Left lung (tissue), 14 donors: ENCODE measurements at places on chromosomes 1 and 21. TPM values are rescaled to one million over a fixed set of nuclear protein-coding genes. Genes with fewer than 3 reads are reported as not detected.
A peak's percentile ranks its signal among the peaks of the same experiment; 100 is the strongest.

DNA sequence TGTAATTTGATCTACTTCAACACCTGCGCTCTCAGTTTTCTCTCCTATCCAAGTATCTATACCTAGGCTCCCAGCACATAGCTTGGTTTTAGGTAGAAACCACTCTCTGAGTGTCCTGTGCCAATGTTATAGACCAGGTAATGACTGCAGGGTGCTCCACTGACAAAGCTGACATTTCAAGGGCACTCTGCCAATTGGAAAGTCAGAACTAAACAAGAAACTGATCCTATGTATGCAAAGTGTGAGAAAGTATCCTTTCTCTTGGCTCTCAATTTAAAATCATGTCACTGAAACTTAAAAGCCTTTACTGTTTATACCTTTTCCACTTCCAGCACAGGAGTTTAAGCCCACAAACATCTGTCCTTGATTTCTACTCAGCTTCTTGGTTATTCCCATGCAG is 45.0 kb upstream of the AIM2 start:
- no peak for DNase-seq

DNA sequence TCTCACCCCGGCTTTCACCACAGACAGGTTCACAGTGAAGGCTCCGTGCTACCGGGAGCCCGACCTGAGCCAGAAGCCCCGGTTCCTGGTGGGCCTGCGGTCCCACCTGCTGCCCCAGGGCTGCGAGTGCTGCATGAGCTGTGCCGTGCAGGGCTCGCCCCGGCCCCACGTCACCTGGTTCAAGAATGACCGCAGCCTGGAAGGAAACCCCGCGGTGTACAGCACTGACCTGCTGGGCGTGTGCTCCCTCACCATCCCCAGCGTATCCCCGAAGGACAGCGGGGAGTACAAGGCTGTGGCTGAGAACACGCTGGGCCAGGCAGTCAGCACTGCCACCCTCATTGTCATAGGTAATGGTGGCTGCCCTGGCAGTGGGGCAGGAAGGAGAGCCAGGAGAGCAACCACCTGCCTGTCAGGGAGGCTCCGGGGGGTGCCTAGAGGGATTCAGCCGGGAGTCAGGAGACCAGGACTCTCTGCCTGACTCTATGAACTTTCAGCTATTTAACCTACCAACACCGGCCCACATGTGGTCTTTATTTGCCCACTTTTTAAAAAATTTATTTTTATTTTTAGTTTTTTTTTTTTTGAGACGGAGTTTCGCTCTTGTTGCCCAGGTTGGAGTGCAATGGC is 36.4 kb downstream of the IGFN1 start:
- DNase-seq: no peak

DNA sequence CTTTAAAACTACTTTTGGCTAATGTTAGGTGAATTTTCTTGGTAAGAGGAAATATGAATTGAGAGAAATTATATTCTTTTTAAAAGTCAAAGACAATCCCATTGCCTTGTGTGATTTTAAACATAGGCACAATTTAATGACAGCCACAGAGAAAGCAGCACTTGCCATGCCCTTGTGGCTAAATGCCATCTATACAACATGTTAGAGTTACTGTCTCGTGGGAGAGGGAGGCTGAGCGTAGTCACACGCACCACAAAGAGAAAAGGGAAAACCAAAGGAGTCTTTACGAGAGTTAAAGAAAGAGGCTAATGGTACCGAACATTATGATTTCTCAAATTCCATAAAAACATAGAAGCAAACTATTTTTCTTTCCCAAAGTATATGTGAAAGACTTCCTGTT is 537.9 kb downstream of the PTPRC start:
- no peak for DNase-seq

DNA sequence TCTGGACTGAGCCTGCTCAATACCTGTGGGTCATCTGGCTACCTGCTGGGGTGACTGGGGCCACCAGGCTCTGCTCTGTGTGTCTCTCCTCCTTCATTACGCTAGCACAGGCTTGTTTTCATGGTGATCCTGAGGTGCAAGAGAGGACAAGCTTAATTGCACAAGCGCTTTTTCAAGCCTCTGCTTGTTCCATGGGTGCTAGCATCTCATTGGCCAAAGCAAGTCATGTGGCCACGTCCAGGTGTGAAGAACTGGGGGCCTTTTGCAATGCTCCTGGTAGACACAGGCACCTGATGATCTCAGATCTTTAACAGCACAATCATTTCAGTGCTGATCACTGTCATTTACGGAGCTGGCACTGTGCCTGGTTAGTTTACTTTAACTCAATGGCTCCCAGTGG is 114.6 kb downstream of the KAZN start:
- no peak for DNase-seq

DNA sequence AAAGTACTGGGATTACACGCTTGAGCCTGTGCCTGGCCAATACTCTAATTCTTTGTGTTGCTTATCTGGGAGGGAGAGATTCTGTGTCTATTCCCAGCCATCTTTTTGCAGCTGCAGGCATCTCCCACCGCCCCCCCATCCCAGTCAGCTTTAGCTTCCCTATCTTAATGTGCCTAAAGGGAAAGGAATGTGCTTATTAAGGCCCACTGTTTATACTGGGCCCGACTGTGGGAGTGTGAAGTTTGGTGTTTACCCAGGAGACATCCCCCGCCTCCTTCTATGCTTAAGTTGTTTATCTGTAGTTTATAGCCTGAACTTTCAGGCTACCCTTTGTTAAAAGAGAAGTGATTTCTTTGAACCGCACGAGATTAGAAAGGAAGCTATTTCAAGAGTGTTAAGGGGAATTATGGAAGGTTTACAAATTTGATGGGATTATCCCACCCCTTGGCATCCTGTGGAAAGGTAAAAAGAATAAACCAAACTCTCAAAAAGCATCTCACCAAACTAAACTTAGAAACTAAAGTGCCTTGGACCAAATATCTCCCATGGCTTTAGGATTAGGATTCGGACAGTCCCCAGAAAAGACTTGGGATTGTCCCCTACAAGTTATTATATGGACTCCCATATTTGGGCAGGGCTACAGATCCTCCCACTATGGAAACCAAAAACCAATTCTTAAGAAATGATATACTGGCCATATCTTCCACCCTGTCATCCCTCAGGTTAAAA is 25.5 kb upstream of the ZNF496 start:
- DNase-seq: peak; percentile 41

- no peak for DNase-seq
Measured at GRCh38 chr1:19577036-19577435, 67.1 kb upstream of the NBL1 start.

Gene TFF1
- not detected for polyA plus RNA-seq

GRCh38 chr1:207414606-207415108 is 39.5 kb upstream of the CR2 start:
- DNase-seq: no peak

Gene NIBAN1
- 16.4 TPM for polyA plus RNA-seq

Gene LCE1F
- polyA plus RNA-seq: not detected

Gene PYCR2
- 61.9 TPM for polyA plus RNA-seq

Gene TMEM39B
- 26.4 TPM for polyA plus RNA-seq

GRCh38 chr21:40754466-40754865 is 92.5 kb downstream of the DSCAM start:
- no peak for DNase-seq

Gene HPDL
- polyA plus RNA-seq: 1.3 TPM

- no peak for DNase-seq
Measured at GRCh38 chr21:45264146-45264911, 23.4 kb downstream of the POFUT2 start.

DNA sequence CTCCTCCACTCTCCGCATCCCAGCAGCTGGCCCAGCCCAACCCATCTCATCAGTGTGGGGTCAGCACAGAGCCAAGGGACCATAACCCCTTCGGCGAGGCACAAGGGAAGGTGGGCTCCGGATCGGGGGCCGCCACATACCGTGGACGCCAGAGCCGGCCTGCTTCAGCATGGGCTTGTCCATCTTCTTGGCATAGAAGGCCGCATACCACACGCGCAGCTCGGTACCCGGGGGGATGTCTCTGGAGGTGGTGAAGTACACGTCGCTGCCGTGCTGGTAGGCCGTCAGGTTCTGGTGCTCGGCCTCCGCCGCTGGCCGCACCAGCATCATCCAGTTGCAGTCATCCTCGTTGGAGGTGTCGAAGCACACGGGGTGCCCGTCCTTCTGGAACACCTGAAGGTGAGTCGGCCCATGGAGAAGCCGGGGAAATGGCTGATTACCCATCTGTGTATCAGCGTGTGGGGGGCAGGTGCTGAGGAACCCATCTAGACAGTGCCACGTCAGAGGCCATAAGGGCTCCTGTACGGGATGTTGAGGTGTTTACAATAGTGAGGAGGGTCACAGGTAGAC is 24.6 kb downstream of the PRDM15 start:
- DNase-seq: no peak

DNA sequence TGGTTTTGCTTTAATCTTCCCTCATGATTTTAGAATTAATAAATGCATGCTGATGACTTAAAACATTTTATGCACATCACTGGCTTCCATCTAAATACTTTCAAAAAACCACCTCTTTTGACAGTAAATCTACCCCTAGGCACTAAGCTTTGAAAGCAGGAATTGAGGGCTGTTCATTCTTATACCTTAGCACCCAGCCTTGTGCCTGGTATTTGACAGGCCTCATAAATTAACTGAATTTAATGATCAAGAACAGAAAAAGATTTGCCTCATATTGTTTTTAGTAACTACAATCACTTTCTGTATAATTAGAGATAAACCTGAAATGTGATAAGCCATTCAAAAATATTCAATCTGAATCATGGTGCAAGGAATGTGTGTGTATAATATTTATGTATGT is 108.8 kb downstream of the DPYD start:
- DNase-seq: no peak

GRCh38 chr1:201984446-201984845 is 2.0 kb downstream of the RNPEP start:
- DNase-seq: no peak

DNA sequence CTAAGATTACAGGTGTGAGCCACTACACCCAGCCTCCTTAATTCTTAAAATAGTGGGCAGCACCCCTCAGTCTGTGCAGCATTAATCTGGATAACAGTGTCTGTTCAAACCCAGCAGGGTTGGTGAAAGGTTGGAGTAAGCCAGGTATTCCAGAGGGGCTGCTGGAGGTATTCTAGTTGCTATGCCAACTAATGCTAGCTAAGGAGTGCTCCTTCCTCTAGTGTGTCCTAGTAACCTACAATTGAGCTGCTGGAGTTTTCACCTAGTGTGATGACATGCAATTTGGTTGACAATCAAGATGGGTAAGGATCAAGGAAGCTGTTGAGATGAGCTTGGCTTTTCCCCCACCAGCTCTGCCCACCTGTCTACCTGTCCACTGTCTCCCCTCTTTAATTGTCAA is 100.2 kb upstream of the IPO9 start:
- no peak for DNase-seq

DNA sequence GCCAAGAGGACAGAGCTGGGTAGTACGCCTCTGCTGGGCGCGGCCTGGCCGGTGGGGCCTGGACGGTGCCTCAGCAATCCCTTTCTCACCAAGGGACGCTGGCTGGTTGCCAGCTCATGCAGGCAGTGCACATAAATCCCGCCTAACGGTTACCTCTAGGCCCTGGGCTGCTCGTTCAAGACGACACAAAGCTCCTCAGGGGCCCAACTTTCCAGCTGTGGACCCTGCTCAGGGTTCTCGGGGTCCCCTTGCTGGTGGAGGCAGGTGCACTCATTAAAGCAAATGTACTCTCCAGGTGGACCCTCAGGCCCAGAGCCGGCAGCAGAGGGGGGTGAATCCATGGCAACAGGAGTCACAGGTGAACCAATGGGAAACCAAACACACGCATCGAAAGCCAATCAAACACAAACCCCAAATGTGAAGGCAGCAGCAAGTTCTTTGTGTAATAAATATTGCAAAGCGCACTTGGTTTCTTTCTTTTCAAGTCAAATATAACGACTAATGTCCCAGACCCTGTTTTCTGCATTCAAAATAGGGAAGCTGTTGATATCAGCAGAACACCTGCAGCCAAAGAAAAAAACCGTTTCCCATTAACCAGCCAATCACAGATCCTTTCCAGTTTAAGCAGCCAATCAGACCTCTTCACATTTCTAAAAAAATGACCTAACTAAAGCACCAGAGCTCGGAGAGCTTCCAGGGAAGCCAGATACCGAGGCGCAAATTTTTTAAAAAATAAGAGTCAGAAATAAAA is 26.1 kb upstream of the CLSTN1 start:
- DNase-seq: no peak

Gene KRTAP13-2
- polyA plus RNA-seq: not detected

Gene KRTAP12-2
- polyA plus RNA-seq: not detected

DNA sequence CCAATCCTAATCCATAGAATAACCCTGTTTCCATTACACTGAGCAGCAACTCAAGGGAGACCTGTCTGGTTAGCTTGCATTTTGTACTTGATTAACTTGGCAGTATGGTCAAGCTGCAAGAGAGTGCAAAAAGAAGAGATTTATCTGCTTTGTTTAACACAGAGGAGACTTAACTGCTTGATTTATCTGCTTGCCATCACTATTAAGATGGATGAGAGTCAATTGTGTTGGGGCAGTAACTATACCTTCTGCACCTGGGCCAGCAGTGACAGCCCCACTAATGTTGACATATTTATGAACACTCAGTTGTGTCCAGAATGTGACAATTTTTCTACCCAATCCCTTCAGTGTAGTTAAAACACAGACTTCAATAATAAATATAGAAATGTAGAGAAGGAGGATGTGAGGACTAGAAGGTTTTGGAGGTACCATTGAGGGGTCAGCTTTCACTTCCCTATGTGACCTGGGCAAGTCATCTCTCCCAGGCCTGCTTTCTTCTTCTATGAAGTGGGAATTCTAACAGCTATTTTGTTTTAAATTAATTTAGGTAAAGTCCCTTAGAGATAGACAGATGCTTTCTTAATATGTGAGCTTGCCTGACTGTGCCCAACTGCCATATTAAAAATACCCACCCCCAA is 159.1 kb upstream of the KCNK2 start:
- no peak for DNase-seq

Gene HSF2BP
- polyA plus RNA-seq: 1.5 TPM

DNA sequence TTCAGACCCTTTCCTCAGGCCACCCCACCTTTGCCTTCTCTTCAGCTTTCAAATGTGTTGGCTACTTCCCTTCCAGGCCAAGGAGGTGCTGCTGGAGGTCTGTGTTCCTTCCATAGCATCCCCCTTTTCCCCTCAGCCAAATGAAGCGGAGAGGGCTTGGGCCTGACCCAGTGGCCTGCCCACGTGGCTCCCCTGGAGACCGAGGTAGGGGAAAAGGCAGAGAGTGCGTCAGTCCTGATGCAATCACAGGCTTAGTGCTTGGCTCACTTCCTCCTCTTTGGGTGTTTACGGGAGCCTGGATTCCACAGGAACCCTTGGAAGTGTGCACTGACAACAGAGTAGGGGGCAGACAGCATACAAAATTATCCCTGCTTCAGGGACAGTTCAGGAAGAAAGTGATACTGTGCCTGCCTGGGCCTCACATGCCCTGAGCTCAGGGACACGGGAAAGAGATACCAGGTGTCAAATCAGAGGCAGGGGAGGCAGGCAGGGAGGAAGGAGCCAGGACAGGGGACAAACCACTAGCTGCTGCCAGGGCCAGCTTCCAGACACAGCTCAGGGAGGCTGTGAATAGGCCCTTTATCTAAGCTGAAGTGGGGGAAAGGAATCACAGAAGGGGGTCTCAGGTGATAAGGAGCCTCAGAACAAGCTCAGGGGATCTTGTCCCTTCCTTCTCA is 16.6 kb upstream of the PTP4A2 start:
- peak; percentile 93 for DNase-seq

GRCh38 chr1:77991638-77992037 is 12.8 kb upstream of the FUBP1 start:
- DNase-seq: no peak
